Activated naive CD8-positive, alpha-beta T cell treated with anti-CD3 and anti-CD28 coated beads, Interleukin-2, amount 50 U/mL, for 24 hours (primary cell): ENCODE measurements at places on chromosomes 13 and 19.

- DNase-seq = no peak
These were observed 83.6 kb downstream of the C1QTNF9 start for GRCh38 chr13:24392972-24393371.

DNA sequence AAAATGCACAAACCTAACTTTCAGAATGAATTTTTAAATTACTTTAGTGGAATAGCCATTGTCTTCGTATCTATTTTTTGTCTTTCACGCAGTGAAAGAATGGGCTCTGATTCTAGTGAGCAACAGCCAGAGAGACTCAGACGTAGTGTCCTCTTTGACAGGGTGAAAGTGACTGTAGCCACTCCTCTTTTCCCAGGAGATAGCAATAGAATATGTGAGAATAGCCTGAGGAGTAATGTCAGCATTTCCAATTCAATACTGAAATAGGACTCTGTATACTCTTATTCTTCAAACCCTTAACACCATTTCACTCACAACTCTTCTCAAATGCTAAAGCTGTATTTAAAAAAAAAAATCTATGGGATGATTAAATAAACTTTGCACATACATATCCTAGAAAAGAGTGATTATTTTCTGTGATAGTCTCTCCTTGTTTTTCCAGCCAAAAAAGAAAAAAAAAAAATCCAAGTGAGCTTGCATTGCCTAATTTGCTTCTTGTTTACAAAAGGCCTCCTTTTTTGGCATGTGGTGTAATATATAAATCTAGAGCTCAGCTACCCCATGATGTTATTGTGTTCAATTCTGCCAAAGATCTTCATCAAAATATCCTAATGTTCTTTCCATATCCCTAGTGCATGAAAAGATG is 626.1 kb upstream of the SLITRK6 start:
- DNase-seq = no peak

DNA sequence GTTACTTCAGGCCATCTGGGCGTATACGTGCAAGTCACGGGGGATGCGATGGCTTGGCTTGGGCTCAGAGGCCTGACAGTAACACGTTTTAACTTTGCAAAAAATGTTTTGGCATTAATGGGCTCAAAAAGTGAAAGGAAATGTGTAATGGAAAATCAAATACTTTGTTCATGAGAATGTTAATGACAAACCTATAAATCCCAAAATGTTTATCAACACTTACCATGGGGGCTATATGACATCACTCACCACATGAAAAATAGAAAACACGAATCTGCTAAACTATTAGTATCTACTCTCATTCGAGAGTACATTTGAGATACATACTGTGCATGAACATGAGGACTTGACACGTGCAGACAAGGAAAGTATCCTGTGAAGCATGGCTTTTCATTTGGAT is 91.7 kb downstream of the FAM216B start:
- DNase-seq = no peak

DNA sequence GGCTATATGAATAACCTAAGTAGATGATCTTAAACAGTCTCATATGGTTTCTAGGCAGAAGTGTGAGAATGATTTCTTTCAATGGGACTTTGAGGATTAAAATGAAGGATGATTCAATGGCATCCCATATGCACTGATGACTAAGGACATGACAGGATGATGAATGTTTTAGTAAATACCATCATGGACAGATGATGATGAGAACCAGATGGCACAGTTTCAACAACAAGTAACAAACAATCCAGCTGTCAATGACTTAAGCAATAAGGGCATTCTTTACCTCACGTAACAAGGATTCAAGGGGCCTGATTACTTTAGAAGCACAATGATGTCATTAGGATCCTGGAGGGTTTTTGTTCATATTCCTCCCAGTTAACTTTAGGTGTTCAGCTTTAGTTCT is 2678.4 kb downstream of the PCDH9 start:
- DNase-seq = no peak

DNA sequence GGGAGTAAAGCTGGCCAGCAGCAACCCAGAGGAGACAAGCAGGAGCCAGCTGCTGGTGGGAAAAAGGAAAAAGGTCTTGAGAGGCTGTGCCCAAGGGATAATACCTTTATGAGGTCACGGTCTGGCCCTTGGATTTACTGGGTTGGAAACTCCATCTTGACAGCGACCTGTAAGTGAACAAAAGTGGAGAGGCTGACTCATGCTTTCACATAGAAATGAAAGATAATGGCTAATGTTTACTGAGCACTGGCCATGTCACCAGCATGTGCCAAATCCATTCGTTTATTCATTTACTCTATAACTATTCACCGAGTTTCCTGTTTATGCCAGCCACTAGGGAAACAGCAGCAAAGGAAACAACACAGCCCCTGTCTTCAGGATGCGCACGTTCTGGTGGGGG is 4.7 kb downstream of the VRK3 start:
- no peak for DNase-seq

DNA sequence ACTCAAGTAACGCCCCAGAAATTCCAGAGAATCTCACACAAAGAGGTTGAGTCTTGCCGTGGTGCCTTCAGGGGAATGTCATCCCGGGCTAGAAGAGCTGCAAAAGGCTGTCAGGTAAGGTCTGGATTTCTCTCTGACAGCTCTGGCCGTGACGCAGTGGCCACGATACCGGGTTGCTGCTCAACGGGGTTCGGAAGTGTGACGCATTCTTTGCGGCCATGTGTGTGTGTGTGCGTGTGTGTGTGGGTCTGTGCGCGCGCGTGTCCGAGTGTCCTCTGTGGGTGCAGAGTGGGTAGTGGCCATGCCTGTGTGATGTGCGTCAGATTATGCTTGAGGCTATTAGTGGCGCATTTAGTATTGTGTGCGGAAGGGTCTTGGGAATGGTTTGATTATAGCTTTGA is 306 bp downstream of the ZNF540 start:
- peak; percentile 56 for DNase-seq

GRCh38 chr13:78192716-78193115 is 274.1 kb upstream of the EDNRB start:
- no peak for DNase-seq

DNA sequence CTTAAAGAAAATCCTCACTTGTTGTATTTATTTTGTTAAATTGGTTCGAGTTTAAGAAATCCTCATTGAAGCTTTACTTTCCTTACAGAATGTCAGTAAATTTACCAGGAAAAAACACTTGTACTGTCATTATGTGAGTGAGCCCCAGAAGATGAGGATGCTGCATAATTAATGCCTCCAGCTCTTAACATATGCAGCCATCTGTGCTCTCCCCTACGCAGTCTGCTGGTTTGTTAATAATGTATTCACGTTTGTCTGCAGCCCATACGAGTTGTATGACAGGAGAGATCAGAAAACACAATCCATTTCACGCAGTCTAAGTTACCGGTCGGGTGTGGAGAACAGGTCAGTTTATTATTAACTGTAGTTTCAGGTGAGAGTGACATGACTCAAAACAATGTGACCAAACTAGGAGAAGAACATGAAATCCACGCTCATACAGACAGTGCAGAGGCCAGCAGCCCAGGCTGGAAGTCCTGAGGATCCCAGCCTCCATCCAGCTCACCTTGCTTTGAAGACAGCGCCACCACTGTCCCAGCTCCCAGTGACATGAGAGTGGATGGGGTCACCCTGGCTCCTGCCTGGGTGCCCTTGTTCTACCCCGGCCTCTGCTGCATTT is 19.8 kb upstream of the ATP11A start:
- no peak for DNase-seq

DNA sequence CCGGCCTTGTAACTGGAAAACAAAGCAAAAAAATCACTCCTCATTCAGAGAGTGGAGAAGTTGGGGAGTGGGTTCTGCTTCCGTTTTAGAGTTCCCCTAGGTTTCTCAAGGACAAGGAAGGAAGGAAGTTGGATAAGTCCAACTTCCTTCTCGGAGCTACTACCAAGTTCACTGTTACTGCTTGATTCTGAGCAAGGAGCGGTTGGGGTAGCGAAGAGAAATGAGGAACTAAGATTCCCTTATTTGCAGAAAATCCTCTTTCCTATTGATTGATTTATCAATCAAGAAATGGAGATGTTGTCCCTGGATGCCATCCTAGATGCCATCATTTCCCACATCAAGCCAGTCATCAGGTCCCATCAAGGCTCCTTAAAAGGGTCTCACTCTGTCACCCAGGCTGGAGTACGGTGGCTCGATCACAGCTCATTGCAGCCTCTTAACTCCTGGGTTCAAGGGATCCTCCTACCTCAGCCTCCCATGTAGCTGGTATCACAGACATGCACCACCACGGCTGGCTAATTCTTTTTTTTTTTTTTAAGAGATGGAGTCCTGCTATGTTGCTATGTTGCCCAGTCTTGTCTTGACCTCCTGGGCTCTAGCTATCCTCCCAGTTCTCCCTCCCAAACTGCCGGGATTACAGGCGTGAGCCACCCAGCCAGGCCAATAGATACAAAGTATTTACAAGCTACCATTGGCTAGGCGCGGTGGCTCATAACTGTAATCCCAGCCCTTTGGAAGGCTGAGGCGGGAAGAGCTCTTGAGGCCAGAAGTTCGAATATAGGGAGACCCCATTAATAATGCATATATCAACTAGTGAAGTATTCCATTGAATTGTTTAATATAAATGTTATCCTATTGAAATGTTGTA is 809 bp upstream of the B9D2 start:
- no peak for DNase-seq

DNA sequence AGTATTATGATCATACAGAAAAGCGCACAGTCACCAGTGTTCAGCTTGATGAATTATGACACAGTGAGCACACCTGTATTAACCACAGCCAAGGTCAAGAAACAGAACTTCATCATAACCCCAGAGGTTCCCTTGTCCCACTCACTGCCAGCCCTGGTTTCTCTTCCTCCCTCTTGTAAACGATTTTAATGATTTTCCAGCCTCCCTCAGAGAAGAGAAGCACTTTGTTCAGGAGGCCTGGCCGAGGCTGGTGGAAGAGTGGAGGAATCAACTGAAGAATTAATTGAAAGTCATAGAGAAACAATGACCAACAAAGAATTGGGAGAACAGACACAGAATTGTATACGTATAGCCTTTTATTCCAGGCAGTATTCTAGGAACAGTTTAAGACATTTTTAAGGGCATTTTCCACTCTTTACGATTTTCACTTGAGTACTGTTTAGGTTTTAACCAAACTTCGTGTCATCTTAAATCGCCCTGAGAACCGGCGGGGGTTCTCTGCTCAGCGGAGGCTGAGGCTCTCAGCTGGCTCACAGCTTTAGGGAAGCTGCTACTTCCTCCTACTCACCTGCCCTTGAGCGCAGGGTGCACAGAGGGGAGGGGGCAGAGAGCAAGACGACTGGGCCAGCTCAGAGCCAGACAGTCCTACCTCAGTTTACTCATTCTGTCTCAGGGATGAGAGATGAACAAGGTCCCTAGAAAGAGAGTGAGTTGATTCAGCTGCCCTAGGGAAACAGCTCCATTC is 108.6 kb downstream of the AKAP11 start:
- DNase-seq = no peak

DNA sequence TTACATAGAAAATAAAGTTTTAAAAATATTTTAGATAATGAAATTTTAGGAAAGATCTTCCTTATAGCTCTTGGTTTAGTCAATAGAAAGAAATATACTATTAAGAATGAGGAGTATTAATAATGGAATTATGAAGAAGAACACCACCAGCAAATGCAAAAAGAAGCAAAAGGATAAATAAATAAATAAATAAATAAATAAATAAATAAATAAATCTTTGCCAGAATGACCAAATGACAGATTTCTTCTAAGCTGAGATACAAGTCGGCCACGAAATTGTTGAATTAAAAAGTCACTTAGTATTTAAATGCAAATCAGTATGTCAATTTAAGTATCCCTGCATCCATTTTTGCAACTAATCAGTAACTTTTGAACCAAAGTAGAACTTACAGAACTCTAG is 95.9 kb downstream of the DACH1 start:
- no peak for DNase-seq

- peak; percentile 46 for DNase-seq
These were observed 21.9 kb downstream of the CEBPA start for GRCh38 chr19:33280351-33280921.

DNA sequence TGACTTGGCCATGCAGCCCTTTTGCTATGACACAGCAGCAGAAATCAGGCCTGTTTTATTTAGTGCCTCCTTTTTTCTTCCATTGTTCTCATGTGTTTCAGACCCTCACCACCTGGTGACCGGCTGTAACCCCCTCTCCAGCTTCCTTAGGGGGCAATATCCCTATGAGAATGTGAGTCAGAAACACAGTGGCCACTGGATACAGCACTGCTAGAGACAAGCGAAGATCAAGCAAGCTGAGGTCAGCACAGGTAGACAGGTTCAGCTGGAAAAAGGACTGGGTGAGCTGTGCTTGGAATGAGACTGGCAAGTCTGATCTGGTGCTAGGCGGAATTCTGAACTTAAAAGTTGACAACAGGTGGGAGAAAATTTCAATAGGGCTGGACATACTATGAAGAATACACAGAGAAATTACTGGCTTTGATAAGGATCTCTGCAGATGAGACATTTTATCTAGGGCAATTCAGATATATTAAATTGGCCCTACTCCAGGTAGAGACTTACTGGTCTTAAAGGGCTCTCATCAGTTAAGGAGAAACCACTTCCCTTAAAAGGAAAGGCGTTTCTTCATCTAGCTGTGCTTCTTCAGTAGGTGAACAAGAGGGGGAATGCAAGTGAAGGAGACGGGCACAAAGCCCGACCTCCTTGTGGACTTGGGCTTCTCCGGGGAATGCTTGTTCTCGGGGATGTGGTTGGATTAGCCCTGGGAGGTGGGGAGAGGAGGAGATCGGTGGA is 83.3 kb downstream of the ERCC5 start:
- DNase-seq = no peak

GRCh38 chr19:14119146-14119545 is 1.6 kb upstream of the PRKACA start:
- no peak for DNase-seq

GRCh38 chr19:13718733-13719132 is 45.6 kb upstream of the MRI1 start:
- DNase-seq = no peak

GRCh38 chr13:114104655-114105520 is 27.5 kb downstream of the RASA3 start:
- no peak for DNase-seq

DNA sequence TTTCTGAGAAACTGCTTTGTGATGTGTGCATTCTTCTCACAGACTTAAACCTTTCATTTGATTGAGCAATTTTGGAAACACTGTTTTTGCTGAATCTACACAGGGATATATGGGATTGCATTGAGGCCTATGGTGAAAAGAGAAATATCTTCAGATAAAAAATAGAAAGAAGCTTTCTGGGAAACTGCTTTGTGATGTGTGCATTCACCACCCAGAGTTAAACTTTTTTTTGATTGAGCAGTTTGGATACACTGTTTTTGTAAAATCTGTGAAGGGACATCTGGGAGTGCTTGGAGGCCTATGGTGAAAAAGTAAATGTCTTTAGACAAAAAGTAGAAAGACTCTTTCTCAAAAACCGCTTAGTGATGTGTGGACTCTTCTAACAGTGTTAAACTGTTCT is 1683.8 kb downstream of the UQCRFS1 start:
- no peak for DNase-seq

- peak; percentile 73 for DNase-seq
These were observed 665 bp downstream of the ZNF497 start for GRCh38 chr19:58361900-58362271.
